Frontal cortex (tissue), 4 donors: ENCODE measurements at places on chromosomes 13 and 19. TPM values are rescaled to one million over a fixed set of nuclear protein-coding genes. Genes with fewer than 3 reads are reported as not detected.

- no peak for DNase-seq
Measured at GRCh38 chr19:3857449-3858003, 11.3 kb downstream of the ZFR2 start.

DNA sequence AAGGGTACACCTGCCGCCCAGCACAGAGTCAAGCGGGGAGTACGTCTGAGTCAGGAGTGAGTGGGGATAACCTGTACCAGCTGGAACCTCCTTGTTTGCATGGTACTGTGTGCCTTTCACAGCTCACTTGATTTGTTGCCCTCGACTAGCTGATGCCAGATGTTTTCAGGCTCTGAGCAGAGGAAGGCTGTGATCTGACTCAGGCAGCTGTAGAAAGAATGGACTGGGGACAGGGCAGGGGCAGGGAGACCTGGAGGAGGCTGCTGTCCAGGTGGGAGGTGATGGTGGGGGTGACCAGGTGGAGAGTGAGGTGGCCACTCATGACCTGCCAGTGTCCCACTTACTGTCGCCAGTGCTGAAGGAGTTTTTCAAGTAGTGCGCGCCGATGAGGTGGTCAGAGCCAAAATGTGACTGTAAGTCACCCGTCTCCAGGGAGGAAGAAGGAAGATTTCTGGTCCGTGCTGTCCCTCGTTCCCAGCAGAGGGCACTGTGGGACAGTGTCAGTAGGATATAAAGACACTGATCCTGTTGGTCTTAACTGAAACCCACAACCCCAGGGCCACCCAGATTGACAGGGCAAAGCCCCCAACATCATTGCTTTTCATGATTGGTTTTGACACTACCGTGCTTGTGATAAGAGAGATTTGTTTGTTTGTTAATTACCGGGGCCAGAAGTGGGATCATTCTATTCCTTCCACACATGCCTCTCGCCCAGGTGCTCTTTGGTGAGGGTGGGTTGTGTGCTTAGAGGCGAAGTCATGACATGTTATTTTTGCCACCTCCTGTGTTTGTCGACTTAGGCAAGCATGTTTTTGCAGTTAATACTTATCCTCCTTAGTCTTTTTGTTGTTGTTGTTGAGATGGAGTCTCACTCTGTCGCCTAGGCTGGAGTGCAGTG is 128.4 kb downstream of the DPF1 start:
- peak; percentile 38 for DNase-seq

DNA sequence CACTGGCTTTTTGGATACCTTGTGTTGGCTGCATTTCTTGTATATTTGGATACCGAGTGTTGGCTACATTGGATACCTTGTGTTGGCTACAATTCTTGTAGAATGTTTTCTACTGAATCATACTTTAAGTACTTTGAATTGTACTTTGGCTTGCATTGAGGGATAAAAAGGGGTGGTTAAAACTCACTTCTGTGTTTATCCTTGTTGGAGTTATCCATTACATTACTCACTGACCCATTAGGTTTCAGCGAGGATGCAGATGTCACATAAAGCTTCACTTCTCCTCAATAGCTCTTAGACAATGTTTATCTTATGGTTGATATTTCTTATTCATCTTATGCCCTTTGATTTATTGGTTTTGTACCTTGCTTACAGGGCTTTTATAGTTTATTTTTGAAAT is 43.1 kb downstream of the PDS5B start:
- no peak for DNase-seq

Gene FCER2
- not detected for total RNA-seq

DNA sequence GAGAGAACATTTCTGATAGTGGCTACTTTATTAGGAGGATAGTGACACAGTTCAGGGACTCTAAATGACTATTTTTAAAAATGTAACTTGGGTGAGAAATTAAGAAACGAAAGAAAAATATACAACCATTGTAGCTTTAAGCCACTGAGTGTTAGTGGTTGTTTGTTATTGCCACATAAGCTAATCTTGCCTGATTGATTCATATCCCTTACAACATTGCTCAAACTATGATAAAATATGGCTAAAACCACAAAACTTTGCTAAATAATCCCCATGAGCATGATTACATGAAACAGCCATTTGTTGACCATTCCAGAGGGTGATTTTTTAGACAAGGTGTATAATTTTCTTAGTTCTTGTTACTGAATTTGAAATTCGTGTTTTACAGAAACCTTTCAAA is 343.4 kb downstream of the SLITRK5 start:
- DNase-seq, result no peak

Gene KCNC3
- total RNA-seq, result 1.2 TPM

DNA sequence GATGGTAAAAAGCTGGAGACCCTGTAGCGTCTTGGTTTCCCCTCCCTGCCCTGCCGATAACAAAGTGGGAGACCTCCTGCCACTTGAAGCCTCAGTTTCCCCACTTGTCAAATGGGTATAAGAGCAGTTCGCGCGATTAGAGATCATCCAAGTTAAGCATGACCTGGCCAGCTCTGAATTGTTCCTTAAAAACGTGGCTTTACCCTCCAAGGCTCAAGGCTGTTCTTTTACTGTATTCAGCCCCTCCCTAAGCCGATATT is 421 bp downstream of the TNPO2 start:
- no peak for DNase-seq

Gene NCAN
- 162 TPM for total RNA-seq

GRCh38 chr13:40228496-40228895 is 437.9 kb downstream of the FOXO1 start:
- no peak for DNase-seq

- peak; percentile 56 for DNase-seq
Measured at GRCh38 chr13:112690283-112690929, 568 bp downstream of the ATP11A start.

DNA sequence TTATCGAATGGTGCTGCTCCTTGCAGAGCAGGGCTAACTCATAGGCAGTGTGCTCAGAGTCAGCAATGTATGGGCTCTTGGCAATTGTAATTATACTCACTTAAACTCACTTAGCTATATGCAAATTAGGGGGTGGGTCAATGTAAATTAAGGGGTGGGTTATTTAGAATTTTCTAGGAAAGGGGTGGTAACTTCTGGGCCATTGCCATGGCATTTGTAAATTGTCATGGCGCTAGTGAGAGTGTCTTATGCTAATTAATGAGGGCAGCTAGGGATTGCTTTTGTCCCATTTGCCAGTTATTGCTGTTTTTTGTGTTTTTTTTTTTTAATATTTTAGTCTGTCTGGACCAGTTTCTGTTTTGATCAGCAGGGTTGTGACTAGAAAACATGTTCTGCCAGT is 68.4 kb downstream of the DIAPH3 start:
- no peak for DNase-seq

DNA sequence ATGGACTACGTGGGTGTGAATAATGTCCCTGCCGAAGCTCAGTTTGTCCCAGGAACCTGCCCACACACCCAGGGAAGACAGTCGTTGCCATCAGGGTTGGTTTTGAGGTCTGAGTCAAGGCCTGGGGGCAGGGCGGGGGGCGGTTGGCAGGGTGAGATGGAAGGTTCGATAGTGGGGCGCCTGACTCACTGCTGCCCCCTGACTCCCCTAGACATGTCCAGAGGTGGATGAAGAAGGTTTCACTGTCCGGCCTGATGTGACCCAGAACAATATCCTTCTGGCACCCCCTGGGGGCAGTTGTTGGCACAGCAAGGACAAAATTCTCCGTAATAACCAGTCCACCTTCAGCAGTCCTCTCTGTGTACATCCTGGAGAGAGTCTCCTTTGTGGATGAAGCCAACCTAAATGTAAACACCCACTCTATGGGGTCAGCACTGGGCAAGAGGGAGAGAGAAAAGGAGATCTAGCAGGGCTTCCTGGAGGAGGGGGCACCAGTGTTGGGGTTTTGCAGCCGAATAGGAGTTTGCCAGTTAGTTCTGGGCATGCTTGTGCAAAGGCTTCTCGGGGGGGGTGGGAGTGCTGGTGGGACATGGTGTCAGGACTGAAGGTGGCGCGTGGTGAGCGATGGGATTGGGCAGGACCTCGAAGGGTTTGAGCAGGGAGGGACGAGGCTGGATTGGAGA is 19.6 kb upstream of the B3GNT3 start:
- no peak for DNase-seq

GRCh38 chr13:42626176-42626860 is 52.4 kb downstream of the TNFSF11 start:
- DNase-seq, result no peak

Gene NCR1
- total RNA-seq, result not detected

DNA sequence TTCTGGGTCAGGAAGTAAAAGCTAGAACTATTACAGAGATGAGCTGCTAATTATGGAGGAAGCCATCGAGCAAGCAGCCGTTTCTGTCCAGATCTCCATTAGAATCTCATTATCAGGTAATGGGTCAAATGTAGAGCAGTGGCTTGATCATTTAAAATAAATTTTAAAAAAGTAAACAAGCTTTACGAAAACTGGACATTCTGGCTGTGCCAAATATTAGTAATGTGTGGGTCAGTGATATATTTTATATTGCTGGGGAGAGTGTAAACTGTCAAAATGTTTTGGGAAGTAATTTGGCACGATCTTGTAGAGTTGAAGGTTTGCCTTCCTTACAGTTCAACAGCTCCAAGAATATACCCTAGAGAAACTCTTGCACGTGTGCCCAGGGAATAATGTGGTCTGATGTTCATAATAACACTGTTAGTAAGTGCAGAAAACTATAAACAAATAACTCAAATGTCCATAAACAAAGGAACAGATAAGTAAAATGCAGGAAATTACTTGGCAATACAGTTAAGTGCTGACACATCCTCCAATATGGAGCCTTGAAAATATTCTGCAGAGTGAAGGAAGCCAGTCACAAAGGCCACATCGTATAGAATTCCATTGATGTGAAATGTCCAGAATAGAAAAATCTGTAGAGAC is 127.2 kb upstream of the UBL3 start:
- no peak for DNase-seq

DNA sequence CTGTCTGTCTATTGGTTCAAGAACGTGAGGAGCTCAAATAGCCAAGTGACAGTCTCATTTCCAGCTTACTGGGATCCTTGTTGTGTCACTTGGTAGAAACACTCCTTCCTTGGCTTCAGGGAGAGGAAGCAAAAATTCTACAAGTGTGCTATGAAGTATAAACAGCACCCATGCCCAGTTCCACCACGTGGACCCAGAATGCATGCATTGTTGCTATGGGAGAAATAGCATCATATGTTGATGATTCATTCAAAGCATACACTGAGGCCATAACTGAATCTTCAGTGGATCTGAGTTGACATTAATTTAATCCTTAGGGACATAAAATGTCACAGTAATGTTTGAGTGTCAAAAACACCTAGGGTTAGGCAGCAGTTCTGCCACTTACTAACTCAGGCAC is 199.0 kb upstream of the RXFP2 start:
- no peak for DNase-seq

DNA sequence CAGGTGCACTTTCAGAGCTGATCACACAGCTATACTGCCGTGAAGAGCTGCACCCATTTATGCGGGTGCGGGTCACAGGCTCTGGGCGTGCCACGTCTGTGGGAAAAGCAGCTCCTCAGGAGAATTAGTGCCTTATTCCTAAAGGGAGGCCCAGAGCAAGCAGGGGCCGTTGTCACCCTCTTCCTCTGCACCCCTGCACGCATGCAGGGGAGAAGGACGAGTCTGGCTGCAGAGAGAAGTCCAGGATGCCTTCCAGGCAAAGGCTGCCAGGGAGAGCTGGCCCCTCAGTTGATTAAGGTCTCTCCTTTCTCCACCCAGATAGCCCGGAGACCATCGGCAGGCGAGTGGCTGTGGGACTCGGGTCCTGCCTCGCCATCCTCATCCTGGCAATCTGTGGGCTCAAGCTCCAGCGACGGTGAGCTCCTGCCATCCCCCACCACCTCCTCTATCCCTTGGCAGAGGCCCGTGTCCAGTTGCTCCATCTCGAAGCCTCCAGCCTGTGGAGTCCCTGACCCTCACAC is 3.1 kb upstream of the FFAR1 start:
- no peak for DNase-seq

DNA sequence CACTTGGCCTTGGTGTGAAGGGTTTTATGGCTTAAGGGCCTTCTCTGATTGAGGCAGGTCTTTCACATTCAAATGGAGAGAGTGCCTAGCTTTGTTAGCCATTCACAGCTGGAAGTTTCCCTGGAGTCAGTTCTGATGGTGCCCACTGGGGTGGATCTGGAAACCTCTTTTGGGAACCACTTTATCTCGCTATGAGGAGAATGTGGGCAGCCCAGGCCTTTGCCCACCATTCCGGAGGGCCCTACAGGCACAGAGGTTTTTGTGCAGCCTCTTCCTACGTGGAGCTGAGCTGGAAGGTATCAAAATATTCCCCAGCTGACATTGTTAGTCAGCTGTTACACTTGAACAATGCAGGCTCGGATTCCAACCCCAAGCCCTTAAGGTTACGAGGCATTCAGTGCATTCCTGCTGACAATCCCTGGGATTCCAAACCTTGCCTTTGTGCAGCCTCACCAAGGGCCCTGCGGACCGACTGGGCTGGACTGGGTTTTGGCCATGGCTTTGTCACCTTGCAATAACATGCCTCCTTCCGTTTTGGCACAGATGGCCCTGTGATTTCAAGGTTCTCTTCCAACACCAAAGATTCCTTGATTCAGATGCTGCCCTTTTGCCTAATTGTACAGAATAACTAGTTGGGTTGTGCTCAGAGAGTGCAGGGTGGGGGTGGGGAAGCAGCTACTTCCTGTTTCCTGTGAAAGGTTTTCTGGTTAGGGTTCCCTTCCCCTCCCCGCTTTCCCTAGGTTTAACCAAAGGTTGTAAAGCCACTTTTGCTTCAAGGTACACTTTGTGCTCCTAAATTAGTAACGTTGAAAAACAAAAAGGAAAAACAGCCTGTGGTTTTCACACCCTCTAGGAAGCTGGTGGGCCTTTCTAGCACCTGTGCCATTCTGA is 27.0 kb downstream of the SAE1 start:
- no peak for DNase-seq

Gene HSPB6
- under 0.01 TPM for total RNA-seq

Gene TARM1
- total RNA-seq, result not detected

DNA sequence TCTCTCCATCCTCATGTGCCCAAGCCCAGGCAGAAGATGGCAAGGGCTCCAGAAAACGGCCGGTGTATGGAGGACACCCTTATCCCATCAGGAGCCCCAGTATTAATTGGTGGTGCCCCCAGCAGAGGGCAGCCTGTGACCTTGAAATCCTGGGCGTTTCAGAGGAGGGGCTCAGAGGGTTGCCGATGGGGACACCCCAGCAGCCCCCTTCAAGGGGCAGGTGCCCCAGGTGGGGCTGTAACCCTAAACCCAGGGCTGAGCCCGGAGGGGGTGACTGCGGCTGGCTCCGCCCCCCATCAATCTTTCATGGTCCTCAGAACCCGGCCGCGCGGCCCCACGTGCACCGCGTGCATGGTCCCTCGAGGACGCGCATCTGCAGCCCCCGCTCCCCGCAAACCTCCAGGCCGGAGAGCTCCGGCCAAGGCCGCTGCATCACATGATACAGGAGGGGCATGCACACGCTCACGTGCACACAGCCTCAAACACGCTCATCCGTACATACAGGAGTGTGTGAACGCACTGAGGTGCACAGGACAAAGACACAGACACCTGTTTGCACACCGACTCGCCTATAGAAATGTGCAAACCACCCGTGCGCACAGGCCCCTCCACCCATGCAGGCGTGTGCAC is 949 bp downstream of the RAB3A start:
- peak; percentile 40 for DNase-seq

- DNase-seq, result no peak
Measured at GRCh38 chr19:13082192-13083007, 20.3 kb downstream of the LYL1 start.

- DNase-seq, result peak; percentile 82
Measured at GRCh38 chr19:12994701-12995595, at the start of gene NFIX. TSS of gene NFIX (plus strand) at chr19:12995475. CDS start at chr19:12995838, 363 bp downstream.

- DNase-seq, result no peak
Measured at GRCh38 chr13:77213644-77214043, 113.2 kb downstream of the MYCBP2 start.
